ENCODE measurements at places on chromosomes 7 and 10.

DNA sequence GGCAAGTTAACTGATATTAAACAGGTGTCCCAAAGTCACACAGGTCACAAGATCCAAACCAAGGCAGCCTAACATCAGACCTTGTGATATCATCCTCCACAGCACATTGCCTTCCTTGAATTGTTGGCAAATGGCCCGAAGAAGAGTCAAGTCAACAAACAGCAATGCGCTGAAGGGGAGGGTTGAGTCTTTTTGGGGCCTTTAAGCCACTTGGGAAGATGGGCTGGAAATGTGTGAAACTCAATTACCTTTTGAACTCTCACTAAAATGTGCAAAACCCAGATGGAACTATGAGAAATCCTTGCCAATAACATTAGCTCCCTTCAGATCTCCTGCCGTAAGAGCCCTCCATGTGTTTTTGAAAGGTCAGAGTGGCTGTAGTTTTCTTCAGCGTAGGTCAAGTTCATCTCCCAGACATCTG lies 47.9 kb upstream of the STK17A start:
- DNase-seq: no peak
- no peaks in the 10 kb centered on the region for H3K4me1 ChIP-seq
- no peaks in the 10 kb centered on the region for H3K36me3 ChIP-seq
- H3K27me3 ChIP-seq: no peaks in the 10 kb centered on the region

DNA sequence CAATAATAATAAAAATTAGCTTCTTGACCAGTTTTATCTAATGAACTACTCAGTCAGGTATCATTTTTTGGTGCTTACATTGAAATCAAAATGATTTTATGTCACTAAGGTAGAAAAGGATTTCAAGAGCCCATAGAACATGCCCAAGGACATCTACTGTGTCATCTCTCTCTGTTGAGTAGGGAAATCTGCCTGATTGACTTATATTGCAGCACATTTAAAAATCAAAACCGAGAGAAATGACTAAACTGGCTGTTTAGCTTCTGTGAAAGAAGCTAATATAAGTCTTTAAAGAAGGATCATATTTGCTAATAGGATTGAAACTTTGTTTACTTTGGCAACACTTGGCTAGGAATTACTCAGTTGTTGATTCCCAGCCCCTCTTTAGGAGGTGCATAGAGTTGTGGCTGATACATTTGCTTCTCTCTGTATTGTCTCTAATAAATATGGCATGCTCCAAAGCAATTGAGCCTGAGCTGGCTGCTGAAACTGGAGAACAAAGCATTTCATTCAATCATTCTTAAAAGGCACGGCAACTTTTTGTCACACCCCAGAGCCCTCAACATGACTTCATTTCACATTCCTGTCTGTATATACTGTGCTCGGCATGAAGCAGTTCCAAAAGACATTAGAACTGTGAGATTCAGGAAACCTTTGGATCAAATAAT lies 1096.9 kb upstream of the POT1 start:
- no peak overlapping the region for H3K27ac ChIP-seq
- no peaks in the 10 kb centered on the region for H3K36me3 ChIP-seq
- no peak overlapping the region for H3K4me3 ChIP-seq
- H3K4me1 ChIP-seq: no peaks in the 10 kb centered on the region
- no peaks in the 10 kb centered on the region for H3K27me3 ChIP-seq

GRCh38 chr7:857661-858060 lies 18.7 kb upstream of the GET4 start:
- no peaks in the 10 kb centered on the region for H3K27me3 ChIP-seq
- no peak overlapping the region for H3K4me3 ChIP-seq
- H3K27ac ChIP-seq: no peak overlapping the region
- no peaks in the 10 kb centered on the region for H3K4me1 ChIP-seq
- peaks cover 87% of the 10 kb centered on the region for H3K36me3 ChIP-seq

DNA sequence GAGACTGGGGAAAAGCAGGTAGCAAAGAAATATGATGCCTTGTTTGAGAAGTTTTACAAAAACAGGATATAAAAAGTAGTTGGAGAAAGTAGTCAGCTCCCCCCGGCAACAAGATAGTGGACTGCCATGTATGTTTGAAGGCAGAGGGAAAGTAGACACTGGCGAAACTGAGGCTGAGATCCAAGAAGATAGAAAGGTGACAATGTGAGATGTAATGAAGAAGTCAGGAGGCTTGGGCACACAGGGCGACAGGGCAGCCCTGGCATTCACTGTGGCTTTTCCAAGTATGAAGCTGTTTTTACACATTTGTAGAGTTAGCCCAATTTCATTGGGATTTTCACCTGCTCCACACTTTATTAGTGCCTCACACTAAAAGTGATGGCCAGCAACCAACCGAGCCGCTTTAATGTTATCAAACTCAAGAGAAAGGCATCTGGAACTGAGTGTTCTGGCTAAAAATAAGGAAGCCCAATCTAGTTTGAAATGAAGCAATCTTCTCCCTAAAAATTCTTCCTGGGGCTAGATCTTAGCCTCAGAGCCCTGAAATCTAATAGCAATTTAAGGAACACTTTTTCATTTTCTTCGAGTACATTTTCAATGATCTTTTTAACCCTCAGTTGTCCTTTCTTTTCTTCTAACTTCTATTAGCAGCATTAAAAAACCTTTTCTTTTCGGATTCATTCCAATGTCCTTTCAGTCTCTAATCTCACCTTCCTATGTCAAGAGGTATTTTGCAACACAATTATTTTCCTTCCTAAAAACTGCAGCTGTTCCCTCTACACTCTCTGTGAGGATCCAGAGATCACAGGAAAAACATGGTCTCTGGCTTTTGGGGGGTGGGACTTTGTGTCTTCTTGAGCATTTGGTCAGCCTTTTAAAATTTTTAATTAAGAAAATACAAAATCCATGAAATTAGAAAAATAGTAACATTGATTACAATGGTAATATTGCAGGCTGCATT lies 108.0 kb downstream of the RNLS start:
- no peaks in the 10 kb centered on the region for H3K27me3 ChIP-seq
- no peak for DNase-seq
- H3K4me1 ChIP-seq: no peaks in the 10 kb centered on the region
- H3K4me3 ChIP-seq: no peak overlapping the region
- H3K27ac ChIP-seq: no peak overlapping the region
- no peaks in the 10 kb centered on the region for H3K36me3 ChIP-seq

DNA sequence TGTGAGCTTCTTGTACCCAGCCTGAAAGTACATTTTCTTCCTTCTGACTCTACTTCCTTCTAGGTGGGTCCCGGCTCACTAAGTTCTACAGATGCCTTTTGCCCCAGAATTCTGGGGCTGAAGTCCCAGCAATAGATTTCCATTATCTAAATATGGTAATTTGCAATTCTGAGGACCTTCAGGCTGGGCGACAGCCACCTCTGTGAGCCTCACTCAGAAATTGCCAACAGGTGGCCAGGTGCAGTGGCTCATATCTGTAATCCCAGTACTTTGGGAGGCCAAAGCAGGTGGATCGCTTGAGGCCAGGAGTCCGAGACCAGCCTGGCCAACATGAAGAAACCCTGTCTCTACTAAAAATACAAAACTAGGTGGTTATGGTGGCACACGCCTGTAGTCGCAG lies 23.7 kb downstream of the CREM start:
- no peak overlapping the region for H3K4me3 ChIP-seq
- no peaks in the 10 kb centered on the region for H3K27me3 ChIP-seq
- H3K36me3 ChIP-seq: no peaks in the 10 kb centered on the region
- peak overlapping the region; percentile 55 for H3K27ac ChIP-seq
- DNase-seq: no peak

DNA sequence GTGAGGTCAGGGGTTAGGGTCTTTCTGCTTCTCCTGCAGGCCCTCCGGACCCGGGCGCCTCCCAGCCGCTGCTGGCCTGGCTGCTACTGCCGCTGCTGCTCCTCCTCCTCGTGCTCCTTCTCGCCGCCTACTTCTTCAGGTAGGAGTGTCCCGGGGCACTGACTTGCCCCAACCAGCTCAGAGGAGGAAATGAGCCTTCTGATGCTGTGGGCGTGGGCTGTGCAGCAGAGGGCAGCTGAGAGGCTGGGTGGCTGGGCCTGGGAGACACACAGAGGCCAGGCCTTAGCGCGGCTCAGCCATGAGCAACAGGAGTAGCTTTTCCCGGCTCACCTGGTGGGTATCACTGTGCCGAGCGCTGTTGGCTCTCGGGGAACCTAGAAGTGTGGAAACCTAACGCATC lies 78.9 kb downstream of the MKI67 start:
- peak overlapping the region; percentile 57 for H3K4me3 ChIP-seq
- peaks cover 19% of the 10 kb centered on the region for H3K36me3 ChIP-seq
- no peaks in the 10 kb centered on the region for H3K27me3 ChIP-seq
- peaks cover 40% of the 10 kb centered on the region for H3K4me1 ChIP-seq
- peak; percentile 74 for DNase-seq

DNA sequence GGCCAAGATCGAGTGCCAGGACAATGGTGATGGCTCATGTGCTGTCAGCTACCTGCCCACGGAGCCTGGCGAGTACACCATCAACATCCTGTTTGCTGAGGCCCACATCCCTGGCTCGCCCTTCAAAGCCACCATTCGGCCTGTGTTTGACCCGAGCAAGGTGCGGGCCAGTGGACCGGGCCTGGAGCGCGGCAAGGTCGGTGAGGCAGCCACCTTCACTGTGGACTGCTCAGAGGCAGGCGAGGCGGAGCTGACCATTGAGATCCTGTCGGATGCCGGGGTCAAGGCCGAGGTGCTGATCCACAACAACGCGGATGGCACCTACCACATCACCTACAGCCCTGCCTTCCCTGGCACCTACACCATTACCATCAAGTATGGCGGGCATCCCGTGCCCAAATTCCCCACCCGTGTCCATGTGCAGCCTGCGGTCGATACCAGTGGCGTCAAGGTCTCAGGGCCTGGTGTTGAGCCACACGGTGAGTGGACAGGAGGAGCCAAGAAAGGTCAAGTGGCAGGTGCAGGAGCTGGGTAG lies 14.6 kb downstream of the FLNC start:
- no peak for DNase-seq
- no peaks in the 10 kb centered on the region for H3K36me3 ChIP-seq
- no peak overlapping the region for H3K27ac ChIP-seq
- H3K4me1 ChIP-seq: no peaks in the 10 kb centered on the region
- H3K27me3 ChIP-seq: no peaks in the 10 kb centered on the region
- H3K4me3 ChIP-seq: no peak overlapping the region

DNA sequence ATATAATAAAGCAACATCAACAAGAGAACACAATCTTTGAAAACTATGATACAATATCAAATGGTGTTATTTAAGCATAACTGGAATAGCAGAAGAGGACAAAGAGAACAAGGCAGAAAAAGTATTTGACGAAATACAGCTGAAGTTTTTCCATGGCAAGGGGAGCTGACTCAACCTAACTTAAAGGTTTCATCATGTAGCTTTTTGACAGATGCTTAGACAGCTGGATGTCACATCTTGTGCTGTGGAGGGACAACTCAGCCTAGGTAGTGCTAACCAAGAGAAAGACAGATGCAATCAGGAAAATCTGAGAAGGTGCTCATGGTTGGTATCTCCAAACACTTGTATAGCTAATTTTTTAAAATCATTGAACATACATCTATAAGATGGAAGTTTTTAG lies 208.2 kb downstream of the TFEC start:
- no peaks in the 10 kb centered on the region for H3K4me1 ChIP-seq
- no peaks in the 10 kb centered on the region for H3K27me3 ChIP-seq
- H3K4me3 ChIP-seq: no peak overlapping the region
- no peaks in the 10 kb centered on the region for H3K36me3 ChIP-seq

DNA sequence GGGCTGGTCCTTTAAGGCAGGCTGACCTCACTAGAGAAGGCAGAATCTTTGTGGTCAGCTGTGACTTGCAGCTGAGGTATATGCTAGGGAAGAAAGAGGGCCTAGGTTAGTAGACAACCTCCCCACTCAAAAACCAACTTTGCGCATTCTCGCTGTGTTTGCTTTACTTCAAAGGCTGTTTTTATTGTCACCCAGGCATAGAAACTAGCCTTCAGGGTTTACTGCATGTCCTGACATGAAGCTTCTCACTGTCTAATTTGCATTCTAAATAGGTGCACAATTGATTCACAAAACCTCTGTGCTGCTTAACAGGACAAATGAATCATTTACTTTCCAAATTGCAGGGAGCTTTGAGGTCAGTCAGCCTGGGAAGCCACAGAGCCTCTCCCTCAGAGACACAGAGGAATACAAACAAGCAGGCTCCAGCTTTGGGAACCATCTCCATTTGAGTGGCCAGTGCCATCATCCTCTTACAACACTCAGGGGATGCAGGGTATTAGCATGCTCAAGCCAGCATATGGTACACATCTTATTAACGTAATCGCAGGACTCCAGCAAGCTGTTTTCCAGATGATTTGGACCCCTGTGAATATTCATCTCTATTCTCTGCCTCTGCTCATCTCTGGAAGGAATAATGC lies 596.4 kb upstream of the GHITM start:
- H3K4me3 ChIP-seq: no peak overlapping the region
- H3K36me3 ChIP-seq: no peaks in the 10 kb centered on the region
- no peaks in the 10 kb centered on the region for H3K27me3 ChIP-seq
- DNase-seq: no peak
- no peaks in the 10 kb centered on the region for H3K4me1 ChIP-seq

DNA sequence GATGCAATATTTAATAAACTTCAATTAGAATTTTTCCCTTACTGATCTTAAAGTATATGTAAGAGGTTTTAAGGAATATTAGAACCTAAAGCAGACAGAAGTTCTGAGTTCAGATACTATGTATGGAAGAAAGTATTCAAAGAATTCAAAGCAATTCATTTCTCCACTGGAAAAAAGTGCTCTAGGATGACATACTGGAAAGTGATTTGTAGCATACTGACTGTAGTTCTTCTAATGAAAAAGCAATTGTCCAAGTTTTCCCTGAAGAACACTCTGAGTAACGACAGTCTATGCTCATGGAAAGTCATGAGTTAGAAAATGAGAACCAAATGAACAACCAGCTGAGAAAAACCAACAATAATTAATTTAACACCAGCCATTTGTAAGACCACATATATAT lies 180.8 kb upstream of the SLC26A5 start:
- no peaks in the 10 kb centered on the region for H3K4me1 ChIP-seq
- no peak for DNase-seq
- H3K27me3 ChIP-seq: no peaks in the 10 kb centered on the region
- no peaks in the 10 kb centered on the region for H3K36me3 ChIP-seq
- H3K4me3 ChIP-seq: no peak overlapping the region

GRCh38 chr7:24980534-24981170 lies 674 bp upstream of the OSBPL3 start:
- no peaks in the 10 kb centered on the region for H3K27me3 ChIP-seq
- H3K27ac ChIP-seq: peak overlapping the region; percentile 73
- peak overlapping the region; percentile 86 for H3K4me3 ChIP-seq
- peaks cover 34% of the 10 kb centered on the region for H3K4me1 ChIP-seq
- no peaks in the 10 kb centered on the region for H3K36me3 ChIP-seq
- no peak for DNase-seq

DNA sequence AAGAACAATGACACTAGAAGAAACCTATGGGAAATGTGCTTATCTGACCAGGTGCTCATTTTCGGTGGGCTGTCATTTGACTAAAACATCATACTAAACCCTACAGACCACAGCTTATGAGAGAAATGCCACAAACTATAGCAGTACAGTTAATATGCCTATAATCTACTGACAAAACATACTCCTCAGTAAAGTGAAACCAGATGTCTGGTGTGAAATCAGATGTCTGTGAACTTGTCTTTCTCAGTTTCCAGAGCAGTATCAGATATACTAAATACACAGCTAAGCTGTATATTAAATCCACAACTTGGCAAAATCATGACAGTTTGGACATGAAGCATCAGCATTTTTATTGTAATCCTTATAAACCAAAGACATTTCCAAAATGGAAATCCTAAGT lies 3.3 kb downstream of the IMMP2L start:
- H3K4me3 ChIP-seq: no peak overlapping the region
- no peak overlapping the region for H3K27ac ChIP-seq
- peaks cover 9% of the 10 kb centered on the region for H3K36me3 ChIP-seq
- H3K4me1 ChIP-seq: peaks cover 6% of the 10 kb centered on the region
- DNase-seq: no peak
